Stimulated activated CD8-positive, alpha-beta memory T cell treated with anti-CD3 and anti-CD28 coated beads, Interleukin-4, amount 100 ng/mL, for 1 hour (primary cell): ENCODE measurements at places on chromosomes 3 and 15.

DNA sequence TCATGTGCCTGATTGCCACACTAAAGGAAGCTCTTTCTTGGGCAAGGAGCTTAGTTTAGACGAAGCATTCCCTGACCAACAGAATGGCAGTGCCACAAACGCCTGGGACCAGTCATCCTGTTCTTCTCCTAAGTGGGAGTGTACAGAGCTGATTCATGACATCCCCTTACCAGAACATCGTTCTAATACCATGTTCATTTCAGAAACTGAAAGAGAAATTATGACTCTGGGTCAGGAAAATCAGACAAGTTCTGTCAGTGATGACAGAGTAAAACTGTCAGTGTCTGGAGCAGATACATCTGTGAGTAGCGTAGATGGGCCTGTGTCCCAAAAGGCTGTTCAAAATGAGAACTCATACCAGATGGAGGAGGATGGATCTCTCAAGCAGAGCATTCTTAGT is 18.4 kb downstream of the SENP5 start:
- DNase-seq, result no peak

GRCh38 chr3:150428562-150428961 is 20.5 kb downstream of the TSC22D2 start:
- no peak for DNase-seq

- DNase-seq, result no peak
These were observed 45.8 kb downstream of the HAPLN3 start for GRCh38 chr15:88849376-88850072.

GRCh38 chr3:119333773-119334509 is 39.8 kb downstream of the ARHGAP31 start:
- no peak for DNase-seq

DNA sequence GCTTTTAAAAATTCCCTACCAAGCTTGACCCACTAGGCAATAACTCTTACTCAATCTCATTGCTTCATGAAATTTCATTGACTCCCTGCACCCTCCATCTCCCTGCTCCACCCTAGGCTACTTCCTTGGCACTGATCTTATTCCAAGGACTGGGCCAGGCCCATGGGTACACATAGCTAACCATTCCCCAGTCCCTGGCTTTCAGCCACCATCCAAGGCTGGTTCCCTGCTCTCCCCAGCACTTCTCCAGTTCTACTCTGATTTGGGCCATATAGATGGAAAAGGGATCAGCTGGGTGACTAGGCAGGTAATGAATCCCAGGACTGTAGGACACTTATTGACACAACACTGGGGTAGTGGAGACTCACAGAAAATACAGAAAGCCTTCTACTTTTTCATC is 88.1 kb upstream of the NEO1 start:
- DNase-seq, result no peak

DNA sequence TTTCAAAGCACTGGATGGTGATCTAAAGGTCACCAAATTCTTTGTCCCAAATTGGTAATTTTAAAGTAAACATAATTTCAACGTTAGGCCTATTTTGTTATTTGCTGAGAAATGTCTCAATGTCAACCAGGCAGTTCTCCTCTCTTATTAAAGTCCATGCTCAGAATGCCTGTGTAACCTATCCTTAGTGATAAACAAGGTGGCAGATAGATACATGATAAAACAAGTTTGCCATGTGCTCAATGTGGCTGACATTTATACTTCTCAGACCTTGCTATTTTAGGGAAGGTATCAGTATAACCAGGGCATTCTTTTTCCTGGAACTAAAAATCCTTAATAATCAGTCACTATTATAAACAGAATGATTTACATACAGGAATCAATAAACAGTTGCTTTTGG is 8.5 kb downstream of the MBNL1 start:
- DNase-seq, result no peak

GRCh38 chr3:115581362-115582135 is 41.8 kb upstream of the GAP43 start:
- no peak for DNase-seq

DNA sequence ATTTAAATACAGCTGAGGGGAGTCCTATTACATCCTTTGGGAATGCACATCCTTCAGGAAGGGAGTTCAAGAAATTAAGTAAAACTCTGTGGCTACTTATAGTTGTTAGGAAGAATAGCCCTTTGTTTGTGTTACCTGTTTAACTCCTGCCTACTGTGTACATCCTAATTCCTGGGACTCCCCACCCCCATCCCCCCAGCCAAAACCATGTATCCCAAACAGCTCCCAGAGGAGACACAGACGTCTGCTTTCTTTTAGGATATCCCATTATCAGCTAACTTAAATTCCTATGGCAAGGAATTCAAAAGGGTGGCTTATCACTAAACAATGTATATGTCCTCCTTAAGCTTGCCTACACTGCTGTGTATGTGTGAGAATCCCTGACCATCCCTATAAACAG is 581.7 kb downstream of the DIPK2A start:
- DNase-seq, result no peak
